Motor neuron (in vitro differentiated cells): ENCODE measurements at places on chromosomes 4 and X. TPM values are rescaled to one million over a fixed set of nuclear protein-coding genes. Genes with fewer than 3 reads are reported as not detected.

Gene OPRPN
- 0.64 TPM in 1 of 2 replicates, not detected in the other for total RNA-seq

Gene FAM9B
- 0.35 TPM in 1 of 2 replicates, not detected in the other for total RNA-seq

Gene CT45A5
- total RNA-seq = not detected in 2 replicates

Gene PABPC1L2A
- not detected in 2 replicates for total RNA-seq

Gene MUC7
- total RNA-seq = 0.49 and 1.9 TPM in 2 replicates

Gene RS1
- 0.24 and 0.33 TPM in 2 replicates for total RNA-seq

Gene GAGE12H
- not detected in 2 replicates for total RNA-seq

Gene CLTRN
- total RNA-seq = 0.31 TPM in 1 of 2 replicates, not detected in the other

Gene MAGEA2B
- total RNA-seq = 0.55 TPM in 1 of 2 replicates, not detected in the other

Gene MAGEA4
- not detected in 2 replicates for total RNA-seq

Gene GJB1
- 0.22 TPM in 1 of 2 replicates, not detected in the other for total RNA-seq

Gene RTL9
- 0.86 and 1.3 TPM in 2 replicates for total RNA-seq

Gene STATH
- total RNA-seq = not detected in 2 replicates

Gene TIGD4
- total RNA-seq = 2.0 and 2.2 TPM in 2 replicates

Gene AMER1
- 7.8 and 9.2 TPM in 2 replicates for total RNA-seq

Gene SLC7A11
- total RNA-seq = 10.6 and 12.5 TPM in 2 replicates

Gene ESX1
- total RNA-seq = 0.31 and 0.37 TPM in 2 replicates

Gene TRPC5OS
- total RNA-seq = 0.54 TPM in 1 of 2 replicates, not detected in the other

Gene RAB39B
- total RNA-seq = 20.8 and 20.9 TPM in 2 replicates

Gene DAPP1
- total RNA-seq = not detected in 2 replicates

Gene PHEX
- 0.15 and 0.19 TPM in 2 replicates for total RNA-seq

Gene ATP1B4
- total RNA-seq = 0.05 TPM in 1 of 2 replicates, not detected in the other

Gene SULT1E1
- 4.8 and 5.4 TPM in 2 replicates for total RNA-seq

Gene NDUFB11
- total RNA-seq = 86.3 and 108 TPM in 2 replicates

Gene NAAA
- total RNA-seq = 9.3 and 10.0 TPM in 2 replicates

Gene SORBS2
- 5.4 and 28.7 TPM in 2 replicates for total RNA-seq

Gene BST1
- total RNA-seq = 0.94 and 1.2 TPM in 2 replicates

Gene SATL1
- 0.28 TPM in 1 of 2 replicates, not detected in the other for total RNA-seq

Gene CXCL3
- 0.45 and 0.50 TPM in 2 replicates for total RNA-seq

Gene FRMD7
- total RNA-seq = 0.30 and 0.36 TPM in 2 replicates

Gene HPGDS
- 0.41 and 0.47 TPM in 2 replicates for total RNA-seq

Gene MXRA5
- total RNA-seq = 2.5 and 3.3 TPM in 2 replicates

Gene RGN
- total RNA-seq = 0.47 and 1.2 TPM in 2 replicates

Gene TEX13D
- 1.2 and 2.6 TPM in 2 replicates for total RNA-seq
